CD4-positive, alpha-beta T cell treated with Interleukin-17A for 1 hour (primary cell): ENCODE measurements at places on chromosomes 1 and 21.

GRCh38 chr1:117967881-117968280, 38.3 kb downstream of the WDR3 start:
- DNase-seq = no peak

DNA sequence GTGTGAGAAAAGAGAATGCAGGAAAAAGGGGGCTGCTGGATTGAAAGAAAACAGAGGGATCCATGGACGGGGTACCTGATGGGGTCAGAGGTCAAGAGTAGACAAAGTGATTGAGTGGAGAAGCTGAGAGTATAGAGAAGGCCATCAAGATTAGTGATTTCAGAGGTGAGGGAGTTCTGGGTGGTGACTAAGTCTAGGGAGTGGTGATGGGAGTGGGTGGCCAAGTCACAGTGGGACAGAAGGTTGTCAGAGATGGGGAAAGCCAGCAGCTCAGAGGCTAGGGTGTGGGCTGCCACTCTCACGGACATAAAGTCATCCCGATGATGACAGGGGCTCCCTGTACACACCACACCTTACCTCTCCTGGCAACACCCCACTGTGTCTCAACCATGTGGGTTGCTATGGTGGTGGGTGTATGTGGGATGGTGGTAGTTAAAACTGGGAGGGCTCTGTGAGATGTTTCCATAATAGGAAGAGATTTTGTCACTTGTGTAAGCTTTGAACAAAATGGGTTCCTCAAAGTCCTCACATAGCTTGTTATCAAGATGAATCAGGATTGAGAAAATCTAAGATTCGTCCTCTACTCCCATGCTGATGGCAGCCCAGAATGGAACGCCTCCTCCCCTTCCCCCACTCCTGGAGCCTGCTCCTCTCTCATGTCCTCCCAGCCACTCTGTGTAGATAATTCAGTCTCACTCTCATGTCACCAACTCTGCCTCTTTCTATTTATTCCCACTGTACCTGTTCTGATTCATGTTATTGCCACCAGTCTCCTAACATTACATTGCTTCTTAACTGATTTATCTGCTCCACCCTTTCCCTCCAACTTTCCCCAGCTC, 20.3 kb upstream of the CSF1 start:
- no peak for DNase-seq

GRCh38 chr1:19009126-19009881, 52.8 kb upstream of the IFFO2 start:
- DNase-seq = no peak

DNA sequence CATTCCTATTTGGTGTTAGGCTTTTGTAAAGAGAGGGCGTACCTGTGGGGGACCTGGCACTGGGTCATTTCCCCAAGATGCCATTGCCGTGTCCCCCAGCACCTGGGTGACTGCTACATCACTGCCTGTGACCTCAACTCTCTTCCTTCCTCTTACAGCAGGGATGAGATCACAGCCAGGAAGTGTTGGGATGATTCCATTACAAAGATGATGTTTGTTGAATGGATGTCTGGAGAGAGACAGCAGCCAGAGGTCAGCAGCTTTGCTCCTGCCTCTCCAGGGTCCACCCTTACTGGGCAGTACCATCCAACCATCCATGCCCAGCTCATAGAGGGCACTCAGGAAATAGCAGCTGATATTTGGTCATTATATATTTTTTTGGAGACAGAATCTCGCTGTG, 35.1 kb downstream of the TMEM51 start:
- no peak for DNase-seq

DNA sequence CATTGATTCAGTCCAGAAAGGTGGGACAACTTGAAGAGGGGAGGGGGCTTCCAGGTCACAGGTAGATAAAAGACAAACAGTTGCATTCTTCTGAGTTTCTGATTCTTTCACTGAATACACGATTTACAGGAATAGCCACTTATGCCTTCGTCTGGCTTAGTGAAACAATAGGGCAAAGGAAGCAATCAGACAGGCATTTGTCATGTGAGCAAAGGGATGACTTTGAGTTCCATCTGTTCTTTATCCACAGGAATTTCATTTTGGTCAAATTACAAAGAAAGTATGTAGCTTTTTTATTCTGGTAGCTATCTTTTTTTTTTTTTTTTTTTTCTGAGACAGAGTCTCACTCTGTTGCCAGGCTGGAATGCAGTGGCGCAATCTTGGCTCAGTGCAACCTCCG, 202.5 kb downstream of the TTLL7 start:
- DNase-seq = no peak

DNA sequence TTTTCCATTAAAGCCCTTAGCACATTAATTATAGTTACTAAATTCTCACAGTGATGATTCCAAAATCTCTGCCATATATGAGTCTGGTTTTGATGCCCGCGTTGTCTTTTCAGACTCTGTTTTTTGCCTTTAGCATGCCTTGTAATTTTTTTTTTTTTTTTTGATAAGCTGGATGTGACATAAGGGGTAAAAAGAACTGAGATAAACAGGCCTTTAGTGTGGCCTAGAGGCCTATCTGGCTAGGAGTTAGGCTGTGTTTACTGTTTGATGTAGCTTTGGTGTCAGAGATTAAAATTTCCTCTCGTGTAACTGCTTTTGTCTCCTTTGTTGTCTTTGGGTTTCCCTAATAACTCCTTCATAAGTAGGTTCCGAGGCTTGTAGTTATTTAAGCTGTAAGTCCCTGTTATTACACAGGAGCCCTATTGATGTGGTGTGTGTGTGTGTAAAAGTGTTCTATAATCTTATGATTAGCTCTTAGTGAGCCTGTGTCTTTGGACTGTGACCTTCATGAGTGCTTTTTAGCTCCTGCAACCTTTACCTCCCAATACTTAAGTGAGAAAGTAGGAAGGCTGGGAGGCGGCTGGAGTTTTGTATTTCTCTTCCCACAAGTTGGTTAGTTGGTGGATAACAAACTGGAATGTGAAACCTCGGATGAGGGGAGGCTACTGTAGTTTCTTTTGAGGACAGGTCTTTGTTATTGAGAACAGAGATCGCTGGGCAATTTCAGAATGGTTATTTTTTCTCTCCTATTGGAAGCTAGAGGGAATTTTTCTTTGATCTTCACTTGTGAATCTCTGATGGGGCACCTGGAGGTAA, 19.3 kb downstream of the HS2ST1 start:
- no peak for DNase-seq

DNA sequence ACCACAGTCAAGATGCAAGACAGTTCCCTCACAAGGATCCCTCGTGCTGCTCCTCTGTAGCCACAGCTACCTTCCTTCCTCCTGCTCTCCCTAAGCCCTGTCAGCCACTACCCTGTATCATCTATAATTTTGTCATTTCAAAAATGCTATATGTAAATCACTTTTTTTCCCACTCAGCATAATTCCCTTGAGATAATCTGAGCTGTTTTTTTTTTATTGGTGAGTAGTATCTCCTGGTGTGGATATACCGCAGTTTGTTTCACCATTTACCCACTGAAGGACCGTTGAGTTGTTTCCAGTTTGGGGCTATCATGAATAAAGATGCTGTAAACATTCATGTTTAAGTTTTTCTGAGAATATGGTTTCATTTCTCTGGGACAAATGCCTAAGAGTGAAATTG, 88.2 kb downstream of the HUNK start:
- no peak for DNase-seq

DNA sequence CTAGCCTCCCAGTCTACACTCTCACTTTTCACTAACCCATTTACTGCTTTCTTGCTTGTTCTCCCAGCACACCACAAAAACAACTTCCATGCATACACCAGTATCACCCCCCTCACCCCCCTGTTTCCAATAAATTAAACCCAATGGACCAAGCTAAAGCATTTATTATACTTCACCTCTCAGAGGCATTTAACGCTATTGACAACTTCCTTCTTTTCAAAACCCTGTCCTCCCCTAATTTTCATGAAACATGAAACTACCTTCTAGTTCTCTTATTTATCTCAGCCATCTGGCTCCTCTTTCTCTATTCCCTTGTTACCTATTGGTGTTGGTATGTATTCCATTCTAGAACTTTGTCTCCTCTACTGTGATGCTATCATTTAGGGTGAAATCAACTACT, 32.3 kb downstream of the PTPRC start:
- peak; percentile 33 for DNase-seq

GRCh38 chr1:81430955-81431623, 369.6 kb upstream of the ADGRL2 start:
- DNase-seq = no peak
